NCI-H2081 treated with DMSO at 0.1 percent for 48 hours (cell line): ENCODE measurements at places on chromosomes 13 and 19.

DNA sequence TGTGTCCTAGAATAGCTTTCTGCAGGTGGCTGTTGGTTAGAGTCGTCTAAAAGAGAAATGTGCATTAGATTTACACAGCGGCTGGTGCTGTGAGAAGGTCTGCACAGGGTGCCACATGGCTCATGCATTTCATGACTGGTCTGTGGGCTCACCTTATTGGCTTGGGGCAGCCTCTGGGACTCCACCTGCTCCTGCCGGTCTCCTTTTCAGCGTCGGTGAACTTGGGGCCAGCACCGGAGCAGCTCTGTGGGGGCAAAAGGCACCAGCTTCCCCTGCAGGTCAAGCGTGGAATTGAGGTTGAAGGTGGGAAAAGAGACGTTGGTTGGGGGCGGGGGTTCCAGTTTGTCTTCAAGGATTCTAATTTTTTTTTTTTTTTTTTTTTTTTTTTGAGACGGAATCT is 3.1 kb upstream of the PNMA8C start:
- no peak for DNase-seq

- no peak for DNase-seq
These were observed 5.8 kb upstream of the TLE2 start for GRCh38 chr19:3034656-3035541.

DNA sequence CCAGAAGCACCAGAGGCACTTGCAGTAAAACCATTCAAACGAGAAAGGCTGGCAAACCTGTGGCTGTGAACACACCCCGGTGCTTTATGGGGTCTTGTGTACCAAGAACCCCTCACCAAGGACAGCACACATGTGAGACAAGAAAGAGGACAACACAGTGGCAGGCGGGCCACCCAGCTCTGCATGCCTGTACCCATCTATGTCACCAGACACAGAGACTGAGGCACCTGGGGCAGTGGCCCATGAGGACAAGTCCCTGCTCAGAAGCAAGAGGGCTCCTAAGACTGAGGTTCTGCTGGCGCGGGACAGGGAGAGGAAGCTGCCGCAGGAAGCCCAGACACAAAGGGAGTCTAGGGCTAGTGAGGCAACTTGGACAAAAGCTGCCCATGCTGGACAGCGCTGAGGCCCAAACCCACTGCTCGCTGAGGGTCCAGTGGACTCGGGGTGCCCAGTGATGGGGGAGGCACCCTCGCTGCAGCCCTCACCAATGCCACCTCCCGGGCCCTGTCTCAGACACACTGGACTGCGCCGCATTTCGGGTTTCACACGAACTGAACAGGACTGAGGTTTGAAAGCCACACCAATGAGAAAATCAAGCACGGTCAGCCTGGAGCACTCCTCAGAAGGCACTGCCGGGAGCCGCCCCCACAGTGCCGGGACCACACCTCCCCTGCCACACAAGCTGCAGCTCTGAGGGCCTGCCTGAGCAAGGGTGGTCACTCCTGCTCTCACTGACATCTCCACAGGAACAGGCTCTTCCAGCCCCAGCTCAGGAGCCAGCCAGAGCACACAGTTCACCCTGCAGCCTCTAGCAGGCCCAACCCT is 232.7 kb downstream of the TUBA3C start:
- no peak for DNase-seq

DNA sequence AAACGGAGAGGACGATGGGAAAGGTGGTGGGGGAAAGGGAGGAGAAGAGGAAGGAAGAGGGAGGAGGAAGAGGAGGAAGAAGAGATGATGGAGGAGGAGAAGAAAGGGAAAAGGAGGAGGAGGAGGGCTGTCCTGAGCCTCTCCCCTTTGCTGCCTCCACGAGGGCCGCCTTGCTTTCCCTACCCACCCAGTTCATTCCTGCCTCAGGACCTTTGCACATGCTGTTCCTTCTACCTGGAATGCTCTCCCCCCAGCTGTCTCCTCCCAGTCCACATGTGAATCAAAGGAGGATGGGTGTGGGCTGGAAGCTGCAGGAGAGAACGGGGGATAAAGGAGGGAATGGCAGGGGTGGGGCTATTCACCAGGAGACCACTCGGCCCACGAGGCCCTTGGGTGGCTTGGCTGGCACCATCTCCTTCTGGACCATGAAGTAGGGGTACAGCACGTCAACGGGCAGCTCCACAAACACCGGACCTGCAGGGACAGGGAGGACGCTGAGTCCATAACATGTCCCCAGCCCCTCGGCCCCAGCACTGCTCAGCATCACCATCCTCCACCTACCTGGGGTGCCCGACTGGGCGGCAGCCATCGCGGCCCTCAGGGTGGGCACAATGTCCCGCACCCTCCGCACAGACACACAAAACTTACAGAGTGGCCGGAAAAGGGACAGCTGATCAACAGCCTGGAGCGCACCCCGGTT is 15.3 kb downstream of the SYDE1 start:
- DNase-seq = no peak

GRCh38 chr19:54275951-54276350 is 5.0 kb downstream of the LILRB2 start:
- no peak for DNase-seq

- no peak for DNase-seq
These were observed 193.2 kb upstream of the UBL3 start for GRCh38 chr13:30043631-30043925.

DNA sequence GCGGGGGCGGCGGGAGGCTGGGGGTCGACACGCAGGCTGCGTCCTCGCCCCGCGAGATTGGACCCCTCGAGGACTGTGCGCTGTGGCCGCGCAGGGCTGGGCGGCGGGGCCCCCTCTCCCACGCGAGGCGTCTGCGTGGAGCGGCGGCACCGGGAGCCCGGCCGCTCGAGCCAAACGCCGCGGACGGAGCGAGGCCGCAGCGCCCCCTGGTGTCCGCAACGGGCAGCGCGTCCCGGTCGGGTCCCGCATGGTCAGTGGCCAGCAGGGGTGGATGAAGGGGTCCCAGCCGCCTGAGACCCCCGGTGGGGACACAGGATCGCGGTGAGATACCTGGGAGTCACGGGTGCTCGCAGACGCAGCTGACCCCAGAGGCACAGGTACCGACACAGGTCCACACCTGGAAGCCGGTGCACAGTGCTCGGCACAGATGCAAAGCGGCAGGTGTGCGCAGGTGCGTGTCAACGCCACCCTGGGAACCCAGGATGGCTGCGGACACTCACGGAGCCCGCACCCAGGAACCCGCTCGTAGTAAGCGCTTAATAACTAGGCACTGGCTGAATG is 2.1 kb upstream of the CIRBP start:
- DNase-seq = no peak
